HFFc6 (cell line): ENCODE measurements at places on chromosomes 4 and X. TPM values are rescaled to one million over a fixed set of nuclear protein-coding genes. Genes with fewer than 3 reads are reported as not detected.

- H3K36me3 ChIP-seq = peaks cover 9% of the 10 kb centered on the region; the same call in 1 of the 2 replicates
- H3K4me1 ChIP-seq = peaks cover 19% of the 10 kb centered on the region
- DNase-seq = peak; percentile 37
- no peaks in the 10 kb centered on the region; the same call in 1 of the 2 replicates for H3K27me3 ChIP-seq
- H3K4me3 ChIP-seq = no peak overlapping the region
These were observed 11.6 kb downstream of the SMIM20 start for GRCh38 chr4:25925486-25926201.

DNA sequence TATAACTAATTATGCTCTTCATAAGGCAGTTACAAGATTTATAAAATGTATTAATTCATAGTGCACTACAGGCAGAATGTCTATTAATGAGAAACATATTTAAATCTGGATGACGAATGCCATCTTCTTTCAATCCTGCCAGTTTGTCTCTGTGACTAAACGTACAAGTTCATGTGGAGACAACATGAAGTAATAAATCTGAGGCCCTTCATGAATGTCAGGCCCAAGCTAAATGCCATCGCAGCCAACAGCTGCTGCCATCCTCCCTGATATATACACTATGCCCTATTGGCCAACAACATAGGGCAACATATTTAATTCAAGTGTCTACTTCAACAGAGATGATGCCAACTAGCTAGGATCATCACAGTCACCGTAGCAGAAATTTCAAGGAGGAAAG, 43.7 kb downstream of the TSPAN5 start:
- H3K4me1 ChIP-seq = peaks cover 95% of the 10 kb centered on the region
- peak; percentile 42 for DNase-seq
- H3K27ac ChIP-seq = peak overlapping the region; percentile 59

The CPLX1 gene
- total RNA-seq = 0.31 TPM in 1 of 2 replicates, not detected in the other

DNA sequence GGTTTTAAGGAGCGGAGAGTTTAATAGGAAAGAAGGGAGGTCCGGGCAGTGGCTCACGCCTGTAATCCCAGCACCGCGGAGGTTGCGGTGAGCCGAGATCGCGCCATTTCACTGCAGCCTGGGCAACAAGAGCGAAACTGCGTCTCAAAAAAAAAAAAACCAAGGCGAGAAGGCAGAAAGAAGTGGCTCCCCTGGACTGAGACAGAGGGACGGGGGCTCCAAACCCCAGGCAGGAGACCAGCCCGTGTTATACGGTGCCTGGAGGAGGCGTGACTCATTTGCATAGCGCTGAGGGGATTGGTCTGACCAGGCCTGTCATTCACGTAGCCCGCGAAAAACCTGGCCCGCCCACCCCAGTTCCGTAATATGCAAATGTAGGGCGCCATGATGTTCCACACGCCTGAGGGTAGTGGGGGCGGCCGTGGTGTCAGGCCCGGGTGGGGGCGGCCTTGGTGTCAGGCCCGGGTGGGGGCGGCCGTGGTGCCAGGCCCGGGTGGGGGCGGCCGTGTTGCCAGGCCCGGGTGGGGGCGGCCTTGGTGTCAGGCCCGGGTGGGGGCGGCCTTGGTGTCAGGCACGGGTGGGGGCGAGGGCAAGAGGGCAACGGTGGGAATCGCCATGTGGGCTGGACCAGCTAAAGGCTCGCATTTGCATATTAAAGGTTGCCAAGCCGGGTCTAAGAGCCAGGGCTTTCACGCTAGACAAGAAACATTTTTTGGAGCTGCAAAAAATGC, 2.1 kb downstream of the PLCXD1 start:
- peak overlapping the region; percentile 92 for H3K27ac ChIP-seq
- peaks cover 7% of the 10 kb centered on the region for H3K27me3 ChIP-seq
- peak; percentile 75 for DNase-seq
- H3K4me1 ChIP-seq = peaks cover 23% of the 10 kb centered on the region
- peak overlapping the region; percentile 96 for H3K4me3 ChIP-seq
- peaks cover 37% of the 10 kb centered on the region for H3K36me3 ChIP-seq

- H3K27ac ChIP-seq = peak overlapping the region; percentile 6; the same call in 1 of the 2 replicates
- H3K4me1 ChIP-seq = peaks cover 77% of the 10 kb centered on the region
- peaks cover 36% of the 10 kb centered on the region for H3K36me3 ChIP-seq
- peaks cover 2% of the 10 kb centered on the region for H3K27me3 ChIP-seq
- no peak for DNase-seq
- H3K4me3 ChIP-seq = no peak overlapping the region
These were observed 156.3 kb downstream of the CBR4 start for GRCh38 chr4:168853770-168854169.

DNA sequence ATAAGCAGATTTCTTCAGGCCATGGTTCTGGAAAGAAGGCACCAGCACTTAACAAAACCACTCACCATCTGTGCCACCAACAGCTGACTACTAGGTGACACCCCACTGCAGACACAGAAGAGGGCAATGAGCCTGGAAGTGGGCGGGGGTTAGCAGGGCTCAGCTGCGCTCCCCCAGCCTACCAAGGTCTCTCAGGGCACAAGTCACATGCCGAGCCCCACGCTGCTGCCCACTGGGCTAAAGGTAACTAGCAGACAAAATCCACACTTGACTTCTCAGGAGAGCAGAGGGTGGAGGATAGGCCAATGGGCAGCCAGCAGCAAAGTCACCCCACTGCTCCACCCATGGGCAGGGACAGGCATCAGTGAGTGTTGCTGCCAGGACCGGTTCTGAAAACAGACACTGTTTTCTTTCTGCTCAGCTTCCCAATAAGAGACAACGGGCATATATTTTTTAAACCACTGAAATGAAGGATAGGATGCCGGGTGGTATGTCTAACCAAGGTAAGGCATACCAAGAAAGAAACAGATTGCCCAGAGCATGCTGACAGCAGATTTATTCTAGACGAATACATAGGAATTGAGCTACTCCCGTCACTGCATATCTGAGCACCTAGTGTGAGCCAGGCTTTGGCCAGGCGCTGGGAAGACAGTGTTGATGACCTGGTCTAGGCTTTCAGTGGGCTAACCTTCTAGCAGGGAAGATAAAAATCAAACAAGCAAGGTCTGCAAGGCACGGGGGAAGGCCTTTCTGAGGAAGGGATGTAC, 20.1 kb downstream of the ACSL1 start:
- H3K4me1 ChIP-seq = peaks cover 36% of the 10 kb centered on the region
- H3K27me3 ChIP-seq = peaks cover 5% of the 10 kb centered on the region; the same call in 1 of the 2 replicates
- H3K27ac ChIP-seq = no peak overlapping the region
- no peaks in the 10 kb centered on the region for H3K36me3 ChIP-seq
- DNase-seq = no peak
- no peak overlapping the region for H3K4me3 ChIP-seq

The CABS1 gene
- total RNA-seq = not detected in 3 replicates

- no peak for DNase-seq
- no peaks in the 10 kb centered on the region for H3K4me1 ChIP-seq
- H3K36me3 ChIP-seq = no peaks in the 10 kb centered on the region
- H3K27me3 ChIP-seq = peaks cover 7% of the 10 kb centered on the region
- no peak overlapping the region for H3K4me3 ChIP-seq
These were observed 137.5 kb downstream of the MAGEB17 start for GRCh38 chrX:16304751-16305150.

- no peaks in the 10 kb centered on the region for H3K36me3 ChIP-seq
- no peak overlapping the region for H3K4me3 ChIP-seq
- peaks cover 25% of the 10 kb centered on the region for H3K4me1 ChIP-seq
- H3K27me3 ChIP-seq = no peaks in the 10 kb centered on the region; the same call in 1 of the 2 replicates
- no peak for DNase-seq
- no peak overlapping the region for H3K27ac ChIP-seq
These were observed 21.5 kb upstream of the TBL1X start for GRCh38 chrX:9443327-9443726.

DNA sequence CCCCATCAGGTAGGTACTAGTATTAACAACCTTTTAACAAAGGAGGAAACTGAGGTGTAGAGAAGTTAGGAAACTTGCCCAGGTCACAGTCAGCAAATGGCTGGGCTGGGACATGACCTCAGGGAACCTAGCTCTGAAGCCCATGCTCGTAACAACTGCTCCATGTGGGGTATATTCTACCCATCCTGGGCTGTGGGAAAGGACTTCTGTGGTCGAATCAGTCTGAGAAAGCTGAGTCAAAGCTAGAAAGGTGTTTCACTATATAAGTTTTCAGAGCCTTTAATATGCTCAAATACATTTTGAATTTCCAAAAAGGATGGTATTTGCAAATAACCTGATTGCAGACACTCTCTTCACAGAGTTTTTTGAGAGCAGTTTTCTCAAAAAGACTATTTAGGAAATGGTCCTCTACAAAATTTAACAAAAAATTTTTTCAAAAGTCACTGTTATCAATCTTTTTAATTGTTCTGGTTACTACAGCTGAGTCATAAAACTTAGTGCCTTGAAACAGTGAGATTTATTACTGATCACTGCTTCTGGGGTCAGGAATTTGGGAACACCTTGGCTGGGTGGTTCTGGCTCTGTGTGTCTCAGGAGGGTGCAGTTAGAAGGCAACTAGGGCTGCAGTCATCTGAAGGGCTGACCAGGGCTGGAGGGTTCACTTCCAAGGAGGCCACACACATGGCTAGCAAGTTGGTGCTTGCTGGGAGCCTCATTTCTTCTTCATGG, 53.6 kb downstream of the NSG1 start:
- peaks cover 36% of the 10 kb centered on the region for H3K4me1 ChIP-seq
- DNase-seq = no peak
- H3K27ac ChIP-seq = no peak overlapping the region
- no peaks in the 10 kb centered on the region; the same call in 1 of the 2 replicates for H3K27me3 ChIP-seq
- peaks cover 15% of the 10 kb centered on the region for H3K36me3 ChIP-seq

DNA sequence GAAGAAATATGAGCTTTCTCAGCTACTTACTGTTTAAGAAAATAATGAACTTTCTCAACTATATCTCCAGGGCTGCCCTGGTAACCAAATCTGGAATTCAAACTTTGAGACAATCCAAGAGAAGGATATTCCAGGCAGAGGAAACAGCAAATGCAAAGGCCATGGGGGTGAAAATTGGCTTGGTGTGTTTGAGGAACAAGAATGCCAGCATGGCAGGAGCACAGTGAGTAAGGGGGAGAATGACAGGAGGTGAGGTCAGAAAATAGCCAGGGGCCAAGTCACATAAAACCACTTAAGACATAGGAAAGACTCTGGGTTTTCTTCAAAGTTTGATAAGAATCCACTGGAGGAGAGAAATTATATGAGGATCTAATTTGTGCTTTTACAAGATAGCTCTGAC, 27.2 kb upstream of the BTC start:
- no peaks in the 10 kb centered on the region for H3K4me1 ChIP-seq
- H3K4me3 ChIP-seq = no peak overlapping the region

DNA sequence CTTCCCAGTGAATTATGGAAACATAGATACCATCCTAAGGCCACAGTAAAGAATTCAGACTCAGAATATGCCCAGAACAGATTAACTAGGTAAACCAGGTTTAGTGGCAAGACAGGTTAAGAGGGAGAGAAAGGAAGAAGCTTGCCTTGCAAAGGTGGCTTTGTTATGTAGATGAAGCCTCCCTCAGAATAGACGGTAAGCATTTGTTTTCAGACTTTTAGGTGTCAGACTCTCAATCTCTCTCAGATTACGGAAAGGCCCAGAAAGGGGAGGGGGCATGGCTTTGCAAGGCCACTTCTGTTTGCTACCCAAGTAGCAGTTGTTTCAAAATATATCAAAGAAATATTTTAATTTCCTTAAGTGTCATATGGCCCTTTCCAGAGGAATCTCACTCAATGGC, 457.1 kb upstream of the BOD1L1 start:
- H3K27ac ChIP-seq = no peak overlapping the region
- no peaks in the 10 kb centered on the region for H3K4me1 ChIP-seq
- H3K36me3 ChIP-seq = no peaks in the 10 kb centered on the region
- peaks cover 1% of the 10 kb centered on the region; the same call in 1 of the 2 replicates for H3K27me3 ChIP-seq

The KLB gene
- total RNA-seq = not detected in 3 replicates

DNA sequence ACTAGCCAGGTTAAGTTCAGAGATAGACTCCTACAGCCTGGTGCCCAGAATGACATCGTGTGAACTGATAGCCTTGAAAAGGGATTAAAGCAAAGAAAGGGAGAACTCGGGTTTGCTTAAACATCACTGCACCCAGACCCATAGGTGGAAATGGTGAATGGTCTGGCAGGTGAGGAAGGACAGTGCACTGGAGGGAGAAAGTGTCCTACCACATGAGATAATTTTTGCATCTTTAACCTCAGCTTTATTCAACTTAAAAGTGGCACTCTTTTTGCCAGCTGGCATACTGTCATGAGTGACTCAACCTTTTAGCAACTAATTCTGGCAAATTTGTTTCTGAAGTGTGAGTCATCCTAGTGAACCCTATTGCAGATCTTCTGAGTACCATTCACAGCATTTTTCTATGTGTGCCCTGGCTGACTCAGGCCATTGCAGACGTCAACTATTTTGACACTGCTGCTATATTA, 53.0 kb upstream of the DAPP1 start:
- no peaks in the 10 kb centered on the region for H3K36me3 ChIP-seq
- H3K4me3 ChIP-seq = no peak overlapping the region
- H3K27me3 ChIP-seq = no peaks in the 10 kb centered on the region; the same call in none of the 2 replicates
- peak; percentile 89 for DNase-seq
- peaks cover 16% of the 10 kb centered on the region for H3K4me1 ChIP-seq
- H3K27ac ChIP-seq = no peak overlapping the region

DNA sequence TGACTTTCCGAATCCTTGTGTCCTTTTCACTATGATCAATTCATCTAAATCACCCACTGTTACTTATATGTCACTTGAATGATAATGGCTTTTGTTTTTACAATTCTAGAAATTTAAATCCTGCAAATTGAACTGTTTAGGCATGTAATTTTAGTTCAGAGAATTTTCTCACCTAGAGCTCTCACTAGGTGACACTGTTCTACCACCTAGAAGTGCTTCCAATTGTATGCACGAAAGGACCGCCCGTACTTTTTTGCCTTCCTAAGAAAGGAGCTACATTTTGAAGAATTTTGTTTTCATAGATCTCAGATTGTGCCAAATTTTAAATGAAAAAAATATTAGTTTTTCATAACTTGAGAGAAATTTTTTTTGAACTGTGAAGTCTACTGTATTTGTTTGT, 481.6 kb upstream of the FSTL5 start:
- H3K4me3 ChIP-seq = no peak overlapping the region
- no peaks in the 10 kb centered on the region for H3K4me1 ChIP-seq
- H3K27me3 ChIP-seq = no peaks in the 10 kb centered on the region
- H3K27ac ChIP-seq = no peak overlapping the region
- no peaks in the 10 kb centered on the region for H3K36me3 ChIP-seq

DNA sequence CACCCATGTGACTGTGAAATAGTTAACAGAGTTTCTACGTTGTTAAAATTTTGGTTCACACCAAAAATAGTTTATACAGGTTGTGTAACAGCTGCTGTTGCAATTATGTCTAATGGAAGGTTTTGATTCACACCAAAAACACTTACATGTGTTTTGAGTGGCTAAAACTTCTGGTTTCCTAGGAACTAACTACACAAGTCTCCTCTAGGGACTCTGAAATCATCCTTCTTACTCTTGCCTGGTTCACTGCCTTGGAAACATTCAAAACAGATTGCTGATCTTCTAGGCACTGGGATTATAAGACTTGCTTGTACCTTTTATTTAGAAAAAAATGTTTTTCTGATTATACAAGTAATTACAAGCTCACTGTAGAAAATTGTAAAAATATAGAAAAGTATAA, 14.9 kb upstream of the MORC4 start:
- H3K4me3 ChIP-seq = no peak overlapping the region
- DNase-seq = no peak
- no peaks in the 10 kb centered on the region for H3K4me1 ChIP-seq

DNA sequence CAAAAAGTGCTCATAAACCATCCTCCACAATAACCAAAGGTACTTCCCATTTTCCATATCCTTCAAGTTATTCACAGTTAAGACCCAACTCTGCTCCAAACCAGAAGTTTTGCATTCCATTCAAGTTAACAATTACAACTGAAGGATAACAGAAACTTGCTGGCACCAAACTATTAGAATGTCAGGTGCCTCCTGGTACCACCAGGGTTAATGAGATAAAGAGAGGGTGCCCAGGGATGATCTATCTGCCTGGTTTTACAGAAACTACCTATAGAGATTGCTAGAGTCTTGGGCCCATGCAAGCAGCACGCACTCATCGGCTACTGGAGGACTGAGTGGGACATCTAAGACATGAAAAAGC, 114.6 kb downstream of the RBM47 start:
- H3K4me1 ChIP-seq = peaks cover 17% of the 10 kb centered on the region
- H3K27me3 ChIP-seq = peaks cover 2% of the 10 kb centered on the region

The ODAM gene
- total RNA-seq = not detected in 3 replicates
